RWPE1 (cell line): ENCODE measurements at places on chromosomes 16 and 17.

DNA sequence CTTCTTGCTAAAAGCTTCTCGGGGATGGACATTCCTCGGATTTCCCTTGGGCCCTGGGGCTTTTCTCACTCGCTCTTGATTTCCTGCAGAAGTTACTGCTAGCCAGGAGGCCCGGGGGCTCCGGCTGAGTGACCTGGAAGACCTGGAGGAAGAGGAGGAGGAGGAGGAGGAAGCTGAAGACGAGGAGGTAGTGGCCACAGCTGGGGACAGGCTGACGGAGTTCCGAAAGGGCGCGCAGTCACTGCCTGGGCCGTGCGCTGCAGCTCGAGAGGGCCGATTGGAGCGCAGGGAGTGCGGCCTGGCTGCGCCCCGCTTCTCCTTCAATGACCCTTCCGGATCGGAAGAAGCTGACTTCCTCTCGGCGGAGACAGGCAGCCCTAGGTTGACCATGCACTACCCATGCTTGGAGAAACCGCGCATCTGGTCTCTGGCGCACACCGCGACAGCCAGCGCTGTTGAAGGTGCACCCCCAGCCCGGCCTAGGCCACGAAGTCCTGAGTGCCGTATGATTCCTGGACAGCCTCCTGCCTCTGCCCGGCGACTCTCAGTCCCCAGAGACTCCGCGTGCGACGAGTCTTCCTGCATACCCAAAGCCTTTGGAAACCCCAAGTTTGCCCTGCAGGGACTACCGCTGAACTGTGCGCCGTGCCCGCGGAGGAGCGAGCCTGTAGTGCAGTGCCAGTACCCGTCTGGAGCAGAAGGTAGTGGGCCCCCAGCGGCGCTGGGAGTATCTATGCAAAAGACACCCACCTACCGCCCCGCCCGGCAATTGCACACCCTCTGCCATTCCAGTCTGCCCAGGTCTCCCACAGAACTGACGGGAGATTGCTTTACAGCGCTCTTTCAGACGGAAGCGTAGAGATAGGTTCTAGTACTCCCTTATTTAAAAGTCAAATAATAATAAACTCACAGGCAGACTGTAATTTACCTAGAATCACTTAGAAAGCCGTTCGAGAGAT lies 4.9 kb downstream of the IRX6 start:
- DNase-seq = no peak

DNA sequence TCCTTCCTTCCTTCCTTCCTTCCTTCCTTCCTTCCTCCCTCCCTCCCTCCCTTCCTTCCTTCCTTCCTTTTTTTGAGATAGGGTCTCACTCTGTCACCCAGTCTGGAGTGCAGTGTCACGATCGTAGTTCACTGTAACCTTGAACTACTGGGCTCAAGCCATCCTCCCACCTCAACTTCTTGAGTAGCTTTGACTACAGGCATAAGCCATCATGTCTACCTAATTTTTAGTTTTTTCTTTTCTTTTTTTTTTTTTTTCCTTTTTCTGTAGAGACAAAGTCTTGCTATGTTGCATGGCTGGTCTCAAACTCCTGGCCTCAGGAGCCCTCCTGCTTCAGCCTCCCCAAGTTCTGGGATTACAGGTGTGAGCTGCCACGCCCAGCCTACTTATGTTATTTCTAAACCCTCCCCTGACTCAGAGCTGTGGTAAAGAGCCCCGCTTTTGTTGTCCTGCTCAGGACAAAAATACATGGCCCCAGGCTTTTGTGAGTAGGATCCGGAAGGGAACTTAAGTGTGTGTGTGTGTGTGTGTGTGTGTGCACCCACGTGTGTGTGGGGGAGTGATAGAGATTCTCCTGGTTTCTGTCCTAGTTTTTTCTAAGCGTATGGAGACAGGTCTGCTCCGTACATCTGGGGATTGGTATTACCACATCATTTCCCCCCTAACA lies 67.1 kb downstream of the PRKCB start:
- DNase-seq = peak; percentile 45

- no peak for DNase-seq
Measured at GRCh38 chr17:4189280-4189679, 46.3 kb downstream of the CYB5D2 start.

- DNase-seq = peak; percentile 84
Measured at GRCh38 chr17:33871720-33872540, 383.2 kb upstream of the CCL2 start.

DNA sequence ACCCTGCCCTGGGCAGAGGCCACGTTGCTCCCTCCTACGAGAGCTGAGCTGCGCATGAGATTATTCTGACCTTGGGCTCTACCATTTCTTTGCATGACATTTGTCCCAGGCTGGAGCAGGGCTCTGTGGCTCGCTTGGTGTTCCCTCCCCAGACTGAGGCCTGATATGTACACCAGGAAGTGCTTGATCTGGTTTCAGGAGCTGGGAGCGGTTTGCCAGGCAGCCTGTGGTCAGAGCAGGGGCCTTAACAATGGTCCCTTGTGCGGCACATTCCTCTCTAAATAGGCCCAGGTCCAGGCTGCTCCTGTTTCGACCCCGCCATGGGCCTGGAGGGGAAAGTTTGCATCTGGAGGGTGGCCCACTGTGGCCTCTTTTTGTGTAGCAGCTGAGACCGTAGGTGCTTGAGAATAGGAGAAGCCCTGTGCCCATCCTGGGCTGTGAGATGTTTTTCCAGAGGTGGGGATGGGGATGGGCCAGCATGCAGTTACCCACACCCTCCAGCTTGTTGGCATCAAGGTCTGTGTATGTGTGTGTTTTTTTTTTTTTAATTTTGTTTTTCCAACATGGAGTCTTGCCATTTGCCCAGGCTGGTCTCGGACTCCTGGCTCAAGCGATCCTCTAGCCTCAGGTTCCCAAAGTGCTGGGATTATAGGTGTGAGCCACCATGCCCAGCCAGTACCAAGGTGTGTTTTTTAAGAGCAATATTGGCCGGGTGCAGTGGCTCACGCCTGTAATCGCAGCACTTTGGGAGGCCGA lies 253.9 kb downstream of the SEC14L1 start:
- DNase-seq = no peak
